ENCODE measurements at places on chromosomes 11 and 22. TPM values are rescaled to one million over a fixed set of nuclear protein-coding genes. Genes with fewer than 3 reads are reported as not detected.

The CRACR2B gene
- total RNA-seq: 0.47 TPM

The MMP12 gene
- not detected for total RNA-seq

- no peak for DNase-seq
Measured at GRCh38 chr11:106683435-106683834, 334.8 kb downstream of the GUCY1A2 start.

- DNase-seq: no peak
Measured at GRCh38 chr11:82862379-82862778, 37.9 kb downstream of the PRCP start.

GRCh38 chr22:20297414-20298109, 22.3 kb downstream of the DGCR6L start:
- no peak for DNase-seq

DNA sequence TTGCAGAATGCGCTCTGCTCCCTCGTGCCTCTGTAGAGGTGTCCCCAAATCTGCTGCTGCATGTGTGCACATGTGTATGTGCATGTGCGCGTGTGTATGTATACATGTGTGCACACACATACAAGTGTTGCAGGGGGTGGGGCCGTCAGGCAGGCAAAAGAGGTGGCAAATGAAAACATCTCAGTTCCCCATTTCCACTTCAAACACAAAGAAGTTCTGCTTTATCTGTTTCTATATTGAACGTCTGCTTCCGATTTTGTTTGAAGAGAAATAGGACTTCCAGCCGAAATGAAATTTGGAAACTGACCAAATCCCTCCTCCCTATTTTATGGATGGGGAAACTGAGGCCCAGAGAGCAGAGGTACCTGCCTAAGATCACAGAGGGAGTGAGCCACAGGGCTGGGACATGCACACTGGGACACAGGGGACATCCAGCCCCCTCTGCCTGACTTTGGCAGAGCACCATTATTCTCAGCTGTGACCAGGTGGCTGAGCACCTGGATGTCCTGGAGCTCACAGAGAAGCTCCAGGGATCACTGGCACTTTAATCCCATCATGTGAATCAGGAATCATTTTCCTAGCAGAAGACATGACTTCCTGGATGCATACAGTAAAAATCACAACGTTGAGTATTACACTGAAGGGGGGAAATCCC, 41.2 kb upstream of the ALX4 start:
- no peak for DNase-seq

- no peak for DNase-seq
Measured at GRCh38 chr11:8267831-8268529, 4.3 kb upstream of the LMO1 start.

DNA sequence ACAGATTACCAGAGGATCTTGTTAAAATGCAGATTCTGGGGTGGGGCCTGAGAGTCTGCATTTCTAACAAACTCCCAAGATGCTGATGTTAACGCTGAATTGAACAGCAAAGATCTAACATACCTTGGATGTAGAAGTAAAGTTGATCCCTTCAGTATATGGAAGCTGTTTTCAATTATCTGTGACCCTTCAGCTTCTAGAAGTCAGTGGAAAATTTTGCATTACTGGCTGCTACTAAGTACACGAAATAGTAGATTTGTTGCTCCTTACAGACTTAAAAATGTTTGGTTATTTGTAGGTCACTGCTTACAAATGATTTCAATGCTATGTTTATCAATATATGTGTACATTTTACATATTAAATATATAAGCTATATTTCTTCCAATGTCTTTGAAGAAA, 107.4 kb downstream of the ARHGAP42 start:
- no peak for DNase-seq

GRCh38 chr11:37402663-37403062, 804.6 kb upstream of the RAG2 start:
- DNase-seq: no peak

DNA sequence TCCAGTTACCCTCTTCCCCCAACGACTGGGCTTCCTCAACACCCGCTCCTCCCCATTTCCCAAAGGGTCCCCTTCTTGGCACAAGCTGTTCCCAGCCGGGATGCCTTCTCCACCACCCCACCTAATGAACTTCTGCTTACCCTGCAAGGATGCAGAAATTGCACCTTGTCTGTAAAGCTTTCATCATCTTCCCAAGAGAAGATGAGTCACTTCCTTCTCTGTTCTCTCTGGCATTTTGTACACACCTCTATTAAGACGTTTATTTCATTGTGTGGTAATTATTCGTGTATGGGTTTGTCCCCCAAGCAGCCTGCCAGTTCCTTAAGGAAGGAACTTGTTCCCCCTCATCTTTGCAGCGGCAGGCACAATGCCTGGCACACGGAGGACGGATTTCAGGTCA, 351.1 kb downstream of the CADM1 start:
- no peak for DNase-seq

- DNase-seq: no peak
Measured at GRCh38 chr11:44542372-44542771, 23.1 kb upstream of the CD82 start.

DNA sequence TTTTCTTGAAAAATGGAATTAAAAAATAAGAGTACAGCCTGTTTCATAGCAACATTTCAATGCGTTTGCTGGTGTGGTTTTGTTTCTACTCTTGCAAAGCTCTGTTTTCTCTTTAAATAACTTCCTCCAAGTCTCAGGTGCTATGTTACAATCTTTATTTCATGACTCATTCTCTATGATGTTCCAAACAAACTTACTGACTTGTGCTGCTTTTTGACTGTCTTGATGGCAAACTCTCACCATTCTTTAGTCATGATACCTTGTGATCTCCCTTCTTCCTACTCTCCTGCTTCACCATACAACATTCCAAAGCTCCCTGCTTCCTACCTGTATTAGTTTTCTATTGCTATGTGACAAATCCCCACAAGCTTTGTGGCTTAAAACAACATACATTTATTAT, 166.1 kb downstream of the C11orf91 start:
- DNase-seq: no peak
